ENCODE measurements at places on chromosomes 6 and 20.

- no peak for DNase-seq
Observed at GRCh38 chr6:138987080-138987642, 892 bp downstream of the REPS1 start.

GRCh38 chr20:15061955-15062354 lies 724.5 kb upstream of the FLRT3 start:
- no peak for DNase-seq

DNA sequence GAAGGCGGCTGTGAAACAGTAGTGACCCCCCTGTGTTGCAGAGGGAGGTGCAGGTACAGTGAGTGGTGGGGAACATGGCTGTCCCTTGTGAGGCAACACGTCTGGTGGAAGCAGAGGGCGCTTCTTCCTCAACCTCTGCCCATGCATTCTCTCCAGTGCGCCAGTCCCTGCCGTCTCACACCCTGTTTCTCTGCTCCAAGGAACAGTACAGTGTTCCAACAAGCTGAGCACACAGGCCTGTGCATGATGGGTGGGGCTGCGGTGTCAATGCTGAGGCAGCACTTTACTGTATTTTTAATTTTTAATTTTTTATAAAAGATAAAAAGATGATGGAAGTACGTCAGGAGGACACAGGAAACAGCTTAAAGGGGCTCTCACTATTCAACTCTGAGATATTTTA lies 32.5 kb downstream of the CST2 start:
- no peak for DNase-seq

DNA sequence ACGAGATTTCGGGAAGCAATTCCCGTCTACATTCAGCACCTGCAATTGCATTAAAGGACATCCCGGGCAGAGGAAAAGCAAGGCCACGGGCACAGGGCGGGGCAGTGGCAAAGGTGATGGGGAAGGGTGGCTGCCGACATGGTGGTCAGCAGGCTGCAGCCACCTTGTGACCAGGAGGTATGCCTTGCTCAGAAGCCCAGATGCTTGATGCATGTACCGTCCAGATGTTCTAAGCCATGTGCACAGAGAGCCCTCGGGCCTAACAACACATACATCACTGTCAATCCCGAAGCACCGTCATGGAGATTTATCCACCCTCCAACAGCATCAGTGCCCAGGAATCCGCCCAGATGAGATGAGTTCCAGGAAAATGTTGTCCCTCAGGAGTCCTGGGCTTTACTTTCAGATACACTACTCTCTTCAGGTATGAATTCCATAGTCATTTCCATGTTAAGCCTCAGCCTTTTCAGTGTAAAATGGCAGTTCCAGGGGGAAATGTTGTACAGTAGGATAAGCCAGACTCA lies 77.8 kb upstream of the FRMD1 start:
- DNase-seq: no peak

DNA sequence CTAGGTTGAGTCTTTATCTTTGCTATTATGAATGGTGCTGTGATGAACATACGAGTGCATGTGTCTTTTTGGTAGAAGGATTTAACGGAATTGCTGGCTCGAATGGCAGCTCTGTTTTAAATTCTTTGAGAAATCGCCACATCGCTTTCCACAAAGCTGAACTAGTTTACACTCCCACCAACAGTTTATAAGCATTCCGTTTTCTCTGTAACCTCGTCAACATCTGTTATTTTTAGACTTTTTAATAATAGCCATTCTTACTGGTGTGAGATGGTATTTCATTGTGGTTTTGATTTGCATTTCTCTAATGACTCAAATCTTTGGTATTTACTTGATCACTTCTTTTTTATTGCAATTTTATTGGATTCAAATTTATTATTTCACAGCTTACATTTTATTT lies 117.4 kb upstream of the HDGFL1 start:
- DNase-seq: no peak

DNA sequence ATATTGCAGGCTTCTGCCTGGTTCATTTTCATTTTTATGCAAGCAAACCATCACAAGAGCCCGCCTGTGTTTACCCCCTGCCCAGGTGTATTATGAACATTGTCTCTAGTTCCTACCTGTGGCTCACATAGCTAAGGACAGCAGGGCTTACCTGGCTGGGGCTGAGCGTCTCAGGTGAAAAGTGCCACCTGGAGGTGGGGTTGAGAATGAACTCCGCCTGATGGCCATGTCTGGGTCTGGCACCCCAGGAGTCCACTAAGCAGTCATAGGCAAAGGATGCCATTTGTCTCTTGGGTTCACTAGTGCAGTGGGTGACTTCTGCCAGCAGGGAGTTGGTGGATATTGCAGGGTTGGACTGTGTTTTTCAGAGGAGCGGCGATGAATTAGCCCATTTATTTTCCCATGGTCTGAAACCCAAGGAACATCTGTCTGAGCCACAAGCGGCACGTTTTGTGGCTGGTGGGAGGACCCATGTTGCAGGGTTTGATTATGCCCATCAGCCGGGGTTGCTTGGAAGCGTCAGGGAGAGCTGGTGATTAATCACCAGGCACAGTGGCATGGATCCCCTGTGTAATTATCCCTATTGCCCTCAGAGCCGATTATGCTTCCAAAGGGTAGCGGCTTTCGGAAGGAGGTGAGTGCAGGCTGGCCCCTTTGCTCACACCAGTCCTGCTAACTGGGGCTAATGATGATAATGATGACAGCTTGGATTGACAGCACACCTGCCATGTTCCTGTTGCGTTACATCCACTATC lies 92.1 kb downstream of the CDH26 start:
- DNase-seq: no peak

GRCh38 chr20:63457737-63458136 lies 14.7 kb downstream of the KCNQ2 start:
- DNase-seq: no peak

- DNase-seq: no peak
Observed at GRCh38 chr6:3742076-3742425, 9.5 kb downstream of the PXDC1 start.

- no peak for DNase-seq
Observed at GRCh38 chr6:169618526-169619490, 83.0 kb downstream of the WDR27 start.

GRCh38 chr20:59576216-59576953 lies 28.0 kb upstream of the PHACTR3 start:
- DNase-seq: no peak

- DNase-seq: no peak
Observed at GRCh38 chr20:31642837-31643236, 5.1 kb downstream of the COX4I2 start.

GRCh38 chr6:43708860-43709653 lies 21.5 kb upstream of the MRPS18A start:
- DNase-seq: no peak

DNA sequence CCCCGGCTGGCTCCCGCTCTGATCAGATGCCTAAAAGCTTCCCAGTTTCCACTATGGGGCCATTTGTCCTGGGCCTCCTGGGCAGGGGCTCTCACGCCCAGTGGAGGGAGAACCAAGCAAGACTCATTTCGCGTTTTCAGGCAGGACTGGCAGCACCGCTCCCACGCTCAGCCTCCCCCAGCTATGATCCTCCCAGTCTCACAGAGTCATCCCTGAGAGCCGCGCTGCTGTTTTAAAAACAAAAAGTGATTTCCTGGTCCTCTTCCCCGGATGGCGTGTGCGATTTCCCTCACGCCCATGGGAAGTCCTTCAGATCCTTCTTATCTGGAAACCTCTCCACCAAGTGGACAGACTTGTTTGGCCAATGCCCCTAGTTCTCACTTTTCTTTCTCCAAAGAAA lies at the start of gene ADGRF5:
Gene ADGRF5 (minus strand): TSS at position 208 of the 400 bp plus-strand sequence. CDS start 15,176 bp downstream, outside the sequence.
- no peak for DNase-seq

DNA sequence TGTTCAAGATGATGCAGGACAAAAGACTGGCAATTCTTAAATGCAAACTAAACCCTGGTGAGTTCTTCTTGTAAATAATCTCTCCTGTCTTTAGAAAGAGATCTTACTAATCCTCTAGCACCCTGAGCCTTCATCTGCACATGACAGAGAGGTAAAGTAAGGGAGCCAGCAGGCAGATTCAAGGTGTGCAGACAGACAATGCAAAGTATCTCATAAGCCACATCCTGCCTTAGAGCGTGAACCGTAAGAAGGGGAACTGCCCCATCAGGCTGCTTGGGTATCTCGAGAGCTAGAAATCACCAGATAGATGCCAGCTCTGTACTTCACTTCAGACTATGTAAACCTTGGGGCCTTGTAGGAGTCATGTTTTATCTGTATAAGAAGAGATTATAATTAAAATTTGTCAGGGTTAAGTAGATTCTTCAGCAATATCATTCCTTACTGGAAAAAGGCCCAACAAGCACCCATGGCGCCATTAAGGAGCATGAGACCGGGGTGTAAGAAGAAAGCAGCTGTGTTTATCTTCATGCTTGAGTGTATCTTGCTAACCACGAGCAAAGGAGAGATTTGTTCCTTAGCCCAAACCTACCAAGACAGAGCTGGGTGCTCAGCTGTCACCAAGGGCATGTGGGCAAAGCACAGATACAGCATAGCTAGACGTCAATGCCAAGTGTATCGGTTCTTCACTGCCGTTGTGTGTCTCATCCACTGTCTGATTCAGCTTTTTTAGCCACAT lies 24.4 kb downstream of the CNR1 start:
- DNase-seq: no peak

DNA sequence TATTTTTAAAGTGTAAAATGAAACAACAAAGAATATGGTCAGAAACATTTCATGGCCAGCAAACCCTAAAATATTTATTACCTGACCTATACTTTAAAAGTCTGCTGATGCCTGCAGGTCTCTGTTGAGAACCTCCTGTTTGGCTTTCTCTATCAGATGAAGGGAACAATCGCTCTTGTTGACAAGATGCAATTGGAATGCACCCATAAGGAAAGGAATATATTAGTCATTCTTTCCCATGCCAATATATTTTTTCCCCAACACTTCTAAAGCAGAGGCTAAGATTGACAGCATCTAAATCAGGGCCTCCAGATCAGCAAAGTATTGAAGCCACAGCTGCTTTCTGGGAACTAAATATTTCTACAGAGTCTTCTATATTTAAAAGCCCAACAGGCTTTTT lies 897.8 kb downstream of the EPHA7 start:
- DNase-seq: no peak

- DNase-seq: no peak
Observed at GRCh38 chr6:45476341-45476740, 98.6 kb upstream of the SUPT3H start.

- DNase-seq: no peak
Observed at GRCh38 chr20:50467174-50467573, 43.0 kb upstream of the PTPN1 start.

DNA sequence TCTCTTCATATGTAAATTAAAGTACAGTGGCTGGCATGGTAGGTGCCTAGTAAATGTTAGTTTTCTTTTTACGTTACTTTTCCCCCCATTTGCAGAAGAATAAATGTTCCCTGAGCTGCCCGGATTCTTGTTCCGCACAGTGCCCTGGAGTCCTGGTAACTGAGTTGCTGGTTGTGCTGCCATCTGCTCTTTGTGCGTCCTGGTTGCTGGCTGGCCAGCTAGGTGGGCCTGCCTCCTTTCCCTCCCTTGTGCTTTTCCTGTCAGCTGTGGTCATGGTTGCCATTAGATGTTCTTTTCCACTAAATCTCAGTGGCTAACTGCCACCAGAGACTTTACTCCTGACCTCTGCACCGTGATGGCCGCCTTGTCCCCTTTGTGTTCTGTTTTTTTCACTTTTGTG lies 28.6 kb downstream of the CEP43 start:
- no peak for DNase-seq

- DNase-seq: no peak
Observed at GRCh38 chr20:38151455-38151854, 13.6 kb downstream of the TGM2 start.

- DNase-seq: no peak
Observed at GRCh38 chr6:46302176-46302575, 131.4 kb upstream of the ENPP5 start.

DNA sequence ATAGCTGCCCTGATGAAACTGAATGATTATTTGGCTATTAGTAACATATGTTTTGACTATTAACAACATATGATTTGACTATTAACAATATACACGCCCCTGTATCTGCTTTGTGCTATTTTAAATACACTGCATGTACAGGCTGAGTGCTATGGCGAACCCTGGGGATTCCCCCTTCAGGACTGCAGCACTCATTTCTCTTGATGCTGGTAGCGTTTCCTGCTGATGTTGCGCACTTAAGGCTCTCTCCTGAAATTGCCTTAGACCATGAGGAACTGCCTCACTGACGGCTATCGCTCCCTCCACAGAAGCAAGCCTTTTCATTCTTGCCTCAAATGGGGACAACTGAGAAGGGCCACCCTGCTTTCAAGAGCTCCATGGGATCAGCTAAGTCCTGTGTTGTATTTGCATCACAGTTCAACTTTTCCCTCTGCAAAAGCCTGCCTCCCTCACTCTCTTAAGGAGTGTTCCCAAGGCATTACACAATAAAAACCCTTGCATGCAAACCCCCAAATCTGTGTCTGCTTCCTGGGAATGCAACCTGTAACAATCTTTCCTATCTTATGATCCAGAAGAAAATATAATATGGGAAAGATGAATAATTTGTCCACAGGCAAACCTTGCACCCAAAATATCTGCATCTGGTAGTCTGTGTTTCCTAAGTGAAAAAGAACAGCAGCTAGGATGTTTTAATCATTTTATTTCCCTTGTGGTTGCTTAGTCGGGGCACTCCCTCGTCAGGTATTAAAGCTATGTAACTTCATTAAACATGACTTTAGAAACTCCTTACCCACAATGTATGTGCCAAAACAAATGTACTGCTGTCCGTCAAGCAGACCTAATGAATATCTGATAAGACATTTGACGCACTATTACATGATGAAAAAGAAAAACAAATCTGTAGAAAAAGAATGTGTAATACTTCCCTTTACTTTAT lies 456.4 kb downstream of the COL12A1 start:
- no peak for DNase-seq

DNA sequence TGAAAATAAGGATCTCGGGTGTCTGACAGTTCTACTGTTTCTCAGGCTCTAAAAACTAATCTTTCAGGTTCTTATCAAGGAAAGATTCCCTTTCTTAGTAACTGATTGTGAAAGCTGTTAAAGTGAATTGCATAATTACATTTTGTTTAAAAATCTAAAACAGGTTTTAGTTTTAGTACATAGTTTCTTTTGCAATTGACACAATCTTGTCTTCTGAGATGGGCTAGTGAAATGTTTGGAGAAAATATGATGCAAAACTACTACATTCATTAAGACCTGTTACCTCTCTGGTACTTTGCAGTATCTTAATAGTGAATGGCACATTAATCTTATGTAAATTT lies 298.4 kb downstream of the UTRN start:
- DNase-seq: no peak

DNA sequence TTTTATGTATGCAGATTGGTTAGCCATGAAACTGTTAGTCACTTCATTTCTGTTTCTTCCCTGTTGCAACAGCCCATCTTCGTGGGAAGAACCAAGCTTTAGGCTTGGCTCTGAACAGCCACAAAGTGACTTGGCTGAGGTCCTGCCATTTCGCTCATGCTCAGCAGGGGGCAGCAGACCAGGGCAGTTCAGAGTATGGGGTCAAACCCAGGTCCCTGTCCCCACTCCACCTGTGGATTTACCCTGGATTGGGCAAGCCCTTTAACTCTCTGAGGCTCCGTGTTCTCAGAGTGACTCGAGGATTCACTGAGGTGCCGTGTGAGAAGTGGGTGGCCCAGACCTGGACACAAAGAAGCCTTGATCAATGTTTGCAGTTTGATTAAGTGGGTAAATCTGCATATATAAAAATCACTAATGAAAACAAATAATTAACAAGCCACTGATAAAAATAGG lies 19.8 kb upstream of the MAP1LC3A start:
- DNase-seq: no peak
